ENCODE measurements at places on chromosomes 7 and 10. TPM values are rescaled to one million over a fixed set of nuclear protein-coding genes. Genes with fewer than 3 reads are reported as not detected.
A peak's percentile ranks its signal among the peaks of the same experiment; 100 is the strongest.

GRCh38 chr7:105647591-105647990 is 66.3 kb upstream of the EFCAB10 start:
- DNase-seq, result no peak

DNA sequence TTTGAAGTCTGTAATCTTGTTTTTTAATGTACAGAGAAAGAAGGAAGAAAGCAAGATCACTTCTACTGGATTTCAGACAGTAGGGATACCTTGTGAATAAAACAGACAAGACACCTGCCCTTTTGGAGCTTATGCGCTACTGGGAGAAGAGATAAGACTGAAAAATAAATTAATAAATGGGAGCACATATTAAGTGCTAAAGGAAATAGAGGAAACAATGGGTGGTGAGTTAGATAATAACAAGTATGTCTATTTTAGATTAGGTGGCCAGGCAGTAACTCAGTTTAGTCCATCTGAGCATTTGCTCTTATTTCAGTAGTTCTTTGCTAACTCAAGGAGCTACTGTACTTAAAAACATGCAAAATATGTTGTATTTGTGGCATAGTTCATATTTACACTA is 15.9 kb downstream of the MIOS start:
- no peak for DNase-seq

GRCh38 chr10:100996678-100997359 is 2.8 kb upstream of the LZTS2 start:
- DNase-seq, result no peak

DNA sequence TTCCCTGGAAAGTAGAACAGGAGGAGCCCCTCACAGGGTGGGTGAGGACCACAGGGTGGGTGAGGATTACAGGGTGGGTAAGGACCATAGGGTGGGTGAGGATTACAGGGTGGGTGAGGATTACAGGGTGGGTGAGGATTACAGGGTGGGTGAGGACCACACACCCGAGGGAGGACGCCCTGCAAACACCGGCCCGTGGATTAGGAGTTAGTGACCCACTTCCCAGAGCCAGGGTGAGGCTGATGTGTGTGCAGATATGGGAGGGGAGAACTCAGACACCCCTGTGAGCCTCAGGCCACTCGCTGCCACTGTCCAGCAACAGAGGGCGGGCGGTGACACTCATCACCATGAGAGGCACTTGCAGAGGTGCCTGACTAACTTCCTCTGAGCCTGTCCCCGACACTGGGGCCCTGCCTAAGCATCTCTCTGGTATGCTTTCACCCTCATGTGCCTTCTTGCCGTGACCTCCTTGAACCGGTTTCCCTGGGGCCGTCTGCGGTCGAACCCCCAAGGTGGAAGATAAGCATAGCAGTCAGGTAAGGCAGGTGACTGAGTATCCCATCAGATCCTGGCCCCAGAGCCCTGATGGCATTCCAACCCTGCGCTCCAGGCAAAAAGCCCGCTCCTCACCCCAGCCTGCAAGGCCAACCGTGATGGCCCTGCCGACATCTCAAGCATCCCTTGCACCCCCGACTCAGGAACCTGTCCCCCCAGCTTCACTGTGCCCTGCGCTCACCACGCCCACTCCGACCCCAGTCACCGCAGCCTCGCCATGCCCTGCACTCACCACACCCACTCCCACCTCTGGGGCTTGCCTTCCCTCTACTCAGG is 74.1 kb downstream of the FAM53B start:
- no peak for DNase-seq

DNA sequence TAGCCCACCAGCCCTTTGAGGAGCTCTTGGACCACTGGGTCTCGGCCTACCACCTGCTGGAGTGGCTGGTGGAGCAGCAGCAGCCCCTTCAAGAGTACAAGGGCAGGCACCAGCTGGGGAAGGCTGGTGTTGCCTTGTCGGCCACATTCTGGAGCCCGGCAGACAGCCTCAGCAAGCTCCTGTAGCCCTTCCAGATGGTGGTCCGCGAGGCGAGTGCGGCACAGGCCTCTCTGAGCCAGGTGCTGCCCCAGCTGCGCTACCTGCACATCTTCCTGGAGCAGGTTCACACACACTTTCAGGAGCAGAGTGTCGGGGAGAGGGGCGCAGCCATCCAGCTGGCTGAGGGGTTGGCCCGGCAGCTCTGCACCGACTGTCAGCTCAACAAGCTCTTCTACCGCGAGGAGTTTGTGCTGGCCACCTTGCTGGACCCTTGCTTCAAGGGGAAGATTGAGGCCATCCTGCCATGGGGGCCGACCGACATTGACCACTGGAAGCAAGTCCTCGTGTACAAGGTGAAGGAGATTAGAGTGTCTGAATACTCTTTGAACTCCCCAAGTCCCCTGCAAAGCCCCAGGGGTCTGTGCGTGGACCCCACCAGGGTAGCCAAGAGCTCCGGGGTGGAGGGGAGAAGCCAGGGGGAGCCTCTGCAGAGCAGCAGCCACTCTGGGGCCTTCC is 7.0 kb upstream of the ACTR3C start:
- no peak for DNase-seq

DNA sequence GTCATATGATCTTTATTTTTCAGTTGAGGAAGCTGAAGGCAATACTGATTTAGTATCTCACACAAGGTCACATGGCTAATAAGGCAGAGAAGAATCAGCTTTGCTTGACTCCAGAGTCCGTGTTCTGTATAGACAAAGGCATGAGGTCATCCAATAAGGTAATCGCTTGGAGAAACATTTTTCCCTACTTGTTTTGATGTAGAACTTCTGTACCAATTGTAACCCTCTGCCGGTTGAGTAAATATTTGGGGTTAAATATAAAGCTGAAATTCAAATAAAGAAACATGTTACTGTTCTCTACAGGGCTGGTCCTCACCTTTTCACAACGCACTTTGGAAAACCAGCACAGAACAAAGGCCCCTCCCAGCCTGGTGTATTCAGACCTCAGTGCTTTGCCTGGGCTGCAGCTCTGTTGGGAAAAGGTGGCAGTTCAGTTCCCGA is 83.0 kb upstream of the INSYN2A start:
- no peak for DNase-seq

DNA sequence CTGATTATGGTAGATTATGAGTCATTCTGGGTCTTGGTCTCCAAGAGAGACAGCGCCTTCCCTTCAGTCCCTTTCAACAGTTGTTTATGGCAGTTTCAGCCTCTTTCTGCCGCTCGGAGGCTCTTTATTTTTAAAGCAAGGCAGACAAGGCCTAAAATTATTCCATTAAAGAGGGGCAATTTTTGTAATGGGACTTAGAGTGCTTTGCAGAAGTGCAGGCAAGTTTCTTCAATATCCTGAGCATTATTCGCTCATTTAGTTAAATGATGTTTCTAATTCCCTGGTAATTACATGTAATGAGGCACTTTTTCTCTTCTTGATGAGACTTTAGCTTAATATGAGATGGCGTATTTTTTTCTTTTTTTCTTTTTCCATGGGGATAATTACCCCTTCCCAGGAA is 33.6 kb downstream of the BUB3 start:
- DNase-seq, result no peak

GRCh38 chr7:5624386-5625365 is 156.8 kb downstream of the RNF216 start:
- peak; percentile 72 for DNase-seq

CDH23 gene
- 24.5 TPM for total RNA-seq

CCL26 gene
- 0.97 TPM for total RNA-seq

All from posterior vena cava (tissue), 2 donors.